C1 segment of cervical spinal cord (tissue), 14 donors: ENCODE measurements at places on chromosomes 12 and 14.

DNA sequence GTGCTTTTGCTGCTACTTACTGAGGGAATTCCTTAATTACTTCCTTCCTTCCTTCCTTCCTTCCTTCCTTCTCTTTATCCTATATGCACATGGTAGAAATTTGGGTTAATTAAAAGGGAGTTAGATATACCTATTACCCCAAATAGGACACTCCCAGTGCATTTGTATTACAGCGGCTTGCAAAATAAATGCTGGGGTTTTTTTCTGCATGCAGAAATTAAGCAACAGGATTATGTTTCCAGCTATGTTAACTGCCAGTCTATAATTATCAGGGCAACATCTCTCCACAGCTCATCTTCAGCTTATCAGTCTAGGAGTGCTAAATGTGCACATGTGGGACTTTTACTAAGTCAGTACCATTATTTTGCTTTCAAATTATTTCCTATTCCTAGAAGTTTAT, 132.9 kb upstream of the SLC35F4 start:
- DNase-seq, result no peak

- no peak for DNase-seq
Measured at GRCh38 chr12:5308996-5309395, 122.9 kb upstream of the NTF3 start.

DNA sequence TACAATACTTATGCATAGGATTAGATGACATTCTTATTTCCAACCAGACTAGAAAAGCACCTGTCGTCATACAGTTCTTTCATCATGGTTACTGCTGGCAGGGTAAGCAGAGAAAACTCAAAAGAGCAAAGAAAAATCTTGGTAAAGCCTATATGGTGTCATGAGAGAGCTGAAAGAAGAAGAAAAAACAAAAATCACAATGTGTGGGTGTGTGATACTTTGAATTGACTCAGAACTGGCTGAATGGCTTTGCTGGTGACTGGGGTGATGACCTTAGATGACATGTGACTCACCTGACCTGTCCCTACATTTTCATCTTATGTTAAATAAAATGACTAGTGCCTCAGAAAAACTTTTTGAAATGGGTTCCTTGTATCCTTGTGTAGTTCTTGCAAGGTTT, 278.1 kb upstream of the LMO3 start:
- DNase-seq, result no peak

GRCh38 chr12:43370263-43370662, 181.7 kb downstream of the ADAMTS20 start:
- DNase-seq, result no peak

- no peak for DNase-seq
Measured at GRCh38 chr14:50736932-50737419, 68.9 kb upstream of the SAV1 start.

GRCh38 chr12:18054925-18055619, 34.9 kb downstream of the RERGL start:
- no peak for DNase-seq

DNA sequence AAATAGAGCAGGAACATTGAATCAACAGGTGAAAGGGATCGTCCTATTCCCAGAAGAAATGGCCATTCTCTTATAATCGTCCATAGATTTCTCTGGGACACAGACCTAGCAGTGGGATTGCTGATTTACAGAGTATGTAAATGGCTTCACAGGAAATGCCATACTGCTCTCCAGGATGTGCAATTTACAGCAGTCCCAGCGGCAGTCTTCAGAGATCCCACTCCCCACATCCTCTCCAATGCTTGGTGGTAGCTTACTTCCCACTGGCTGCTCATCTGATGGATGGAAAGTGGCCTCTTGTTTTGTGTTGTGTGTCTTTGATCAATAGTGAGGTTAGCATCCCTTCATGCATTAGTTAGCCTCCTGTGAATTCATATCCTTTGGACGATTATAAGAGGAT, 58.1 kb upstream of the PRMT8 start:
- DNase-seq, result no peak

DNA sequence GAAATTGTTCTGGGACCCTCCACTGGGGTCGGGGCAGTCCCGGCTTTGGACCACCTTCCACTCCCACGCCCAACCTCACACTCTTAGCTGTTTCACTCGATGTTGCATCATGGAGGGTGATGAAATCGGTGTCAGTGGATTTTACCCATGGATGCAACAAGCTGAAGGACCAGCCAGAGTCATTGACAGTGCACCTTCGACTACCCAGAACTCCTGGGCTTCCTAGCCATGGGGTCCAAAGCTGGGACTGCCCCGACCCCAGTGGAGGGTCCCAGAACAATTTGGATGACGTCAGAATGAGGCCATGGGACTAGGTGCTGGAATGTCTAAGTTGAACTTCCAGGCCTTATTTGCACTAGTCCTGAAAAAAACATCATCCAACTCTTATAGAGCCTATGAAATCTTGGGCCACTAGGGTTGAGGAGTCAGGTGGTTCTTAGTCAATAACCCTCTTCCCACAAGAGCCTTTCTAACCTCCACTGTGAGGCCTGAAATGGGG, 882 bp upstream of the IL23A start:
- DNase-seq, result no peak
